ENCODE measurements at places on chromosomes 4 and X. TPM values are rescaled to one million over a fixed set of nuclear protein-coding genes. Genes with fewer than 3 reads are reported as not detected.

GRCh38 chr4:141352909-141353525 is 132.3 kb downstream of the ZNF330 start:
- DNase-seq, result no peak

GRCh38 chr4:87669373-87669772 is 19.3 kb downstream of the DMP1 start:
- no peak for DNase-seq

DNA sequence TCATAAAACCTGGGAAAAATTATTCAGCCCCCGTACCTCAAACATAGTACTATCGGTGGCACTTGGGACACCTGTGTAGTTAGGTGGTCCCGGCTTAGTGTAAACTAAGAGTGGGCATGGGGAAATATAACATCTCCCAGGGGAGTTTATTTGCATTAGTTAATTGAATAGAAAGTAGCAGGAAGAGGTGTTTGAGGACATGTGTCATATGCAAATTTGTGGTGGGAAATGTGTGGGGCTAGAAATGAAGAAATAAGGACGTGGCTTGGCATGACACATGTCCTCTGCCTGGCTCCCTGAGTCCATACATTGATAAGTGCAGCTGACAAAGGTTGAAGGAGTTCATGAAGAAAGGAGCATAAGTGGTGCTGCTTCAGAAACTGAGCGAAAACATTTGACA is 483.6 kb downstream of the SH2D1A start:
- DNase-seq, result no peak

GRCh38 chr4:186192066-186192612 is 772 bp downstream of the CYP4V2 start:
- no peak for DNase-seq

DNA sequence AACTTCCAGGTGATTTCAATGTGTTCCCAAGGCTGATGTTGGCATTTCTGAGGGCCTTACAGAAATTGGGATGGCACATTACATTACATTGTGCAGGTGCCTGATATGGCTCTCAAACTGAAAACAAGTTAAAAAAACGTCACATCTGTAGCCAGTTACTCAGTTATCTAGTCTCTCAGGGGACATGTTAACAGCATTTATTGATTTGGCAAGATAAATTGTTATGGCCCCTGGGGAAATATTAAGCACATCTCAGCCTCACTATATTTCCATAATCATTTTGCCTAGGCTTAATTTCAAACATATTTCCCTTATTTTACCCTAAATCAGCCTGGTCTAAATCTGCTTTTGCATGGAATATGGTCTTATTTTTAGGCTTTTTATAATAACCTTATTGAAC is 290.0 kb downstream of the IL15 start:
- DNase-seq, result no peak

DNA sequence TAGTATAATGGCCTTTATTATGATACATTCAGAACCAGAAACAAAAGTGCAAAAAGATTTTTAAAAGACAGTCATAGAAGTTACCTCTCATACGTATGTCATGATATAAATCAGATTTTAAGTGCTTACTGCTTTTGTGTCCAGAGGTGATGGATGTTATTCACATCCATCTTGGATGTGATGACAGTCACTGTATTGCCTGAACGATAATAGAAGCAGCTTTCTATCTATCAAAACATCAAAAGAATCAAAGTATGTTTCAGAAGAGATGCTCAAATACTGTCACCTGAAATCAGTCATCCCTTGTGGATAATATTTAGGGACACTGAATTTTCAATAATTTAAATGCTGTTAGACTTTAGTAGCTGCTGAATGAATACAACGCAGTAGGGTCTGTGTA is 26.8 kb upstream of the IL21 start:
- no peak for DNase-seq

ASMT gene
- polyA plus RNA-seq, result 0.91 TPM

FOXO4 gene
- 2.3 TPM for polyA plus RNA-seq

GRCh38 chr4:1359144-1359501 is 12.1 kb downstream of the UVSSA start:
- DNase-seq, result no peak

DNA sequence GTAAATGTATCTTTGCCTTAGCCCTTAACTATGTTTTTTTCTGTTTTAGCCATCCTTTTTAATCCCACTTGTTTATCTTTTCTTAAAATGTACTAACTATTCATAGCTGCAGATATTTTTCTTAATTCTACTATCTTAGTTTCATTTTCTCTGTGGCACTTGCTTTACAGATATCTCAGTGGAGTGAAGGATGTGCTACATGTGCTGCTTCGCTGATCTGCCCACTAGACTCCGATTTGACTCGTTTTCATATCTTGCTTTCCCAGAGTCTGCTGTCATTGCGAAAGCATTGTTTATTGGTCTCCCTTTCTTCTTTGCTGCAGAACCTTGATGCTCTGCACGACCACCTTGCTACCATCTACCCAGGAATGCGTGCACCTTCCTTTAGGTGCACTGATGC is 30.6 kb downstream of the GUCY1B1 start:
- DNase-seq, result no peak

TMSB15B gene
- 14.7 TPM for polyA plus RNA-seq

DNA sequence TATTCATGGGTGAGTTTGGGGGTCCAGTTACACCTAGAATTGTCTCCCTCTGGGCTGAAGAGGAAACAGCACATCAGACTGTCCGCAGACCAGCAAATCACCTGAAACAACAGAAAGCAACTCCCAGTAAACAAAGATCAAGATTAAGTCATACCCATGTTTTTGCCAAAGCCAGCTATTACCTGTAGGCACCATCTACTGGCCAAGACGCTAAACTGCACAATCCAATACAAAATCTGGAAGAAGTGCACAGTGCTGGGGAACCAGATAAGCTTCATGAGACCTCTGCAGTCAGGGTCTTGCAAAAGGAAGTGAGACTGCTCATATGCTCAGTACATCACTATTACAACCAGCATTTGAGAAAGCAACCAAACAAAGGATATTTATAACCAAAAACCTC is 157.5 kb upstream of the ITM2A start:
- DNase-seq, result peak; percentile 0

- no peak for DNase-seq
These were observed 962.6 kb downstream of the PCDH7 start for GRCh38 chr4:31682796-31683195.

KLHL34 gene
- polyA plus RNA-seq, result 4.0 TPM

HTN1 gene
- not detected for polyA plus RNA-seq

CXorf58 gene
- polyA plus RNA-seq, result not detected

CXCL8 gene
- 0.14 TPM for polyA plus RNA-seq

DNA sequence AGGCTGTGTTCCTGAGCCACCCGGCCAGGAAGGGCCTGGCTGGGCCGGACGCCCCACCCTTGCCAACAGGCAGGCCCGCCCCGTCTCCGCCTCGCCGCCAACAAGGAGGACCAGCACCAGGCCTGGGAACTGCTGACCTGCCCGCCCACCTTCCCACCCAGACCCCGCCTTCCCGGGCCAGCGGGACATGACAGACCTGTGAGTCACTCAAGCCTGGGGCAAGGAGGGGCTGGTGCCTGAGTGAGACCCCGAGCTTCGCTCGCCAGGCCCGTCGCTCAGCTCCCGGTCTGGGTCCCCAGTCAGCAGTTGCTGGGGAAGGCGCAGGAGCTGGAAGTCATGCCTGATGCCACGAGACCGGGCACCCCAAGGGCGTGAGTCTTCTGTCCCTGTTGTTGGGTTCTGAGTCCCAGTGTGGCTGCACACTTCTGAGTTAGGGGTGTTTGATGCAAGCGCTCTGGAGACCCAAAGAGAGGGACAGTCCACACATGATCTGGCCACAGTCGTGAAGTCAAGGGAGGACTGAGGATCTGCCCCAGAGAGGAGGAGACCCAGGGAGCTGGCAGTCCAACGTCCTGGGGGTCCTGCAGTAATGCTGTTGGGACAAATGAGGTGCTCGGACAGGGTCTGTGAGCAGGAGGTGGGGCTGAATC is at the start of gene DNASE1L1:
Gene DNASE1L1, minus strand, starts transcription at position 33 of the 650 bp plus-strand sequence. CDS start 3,686 bp downstream, outside the sequence.
- DNase-seq, result no peak

GRCh38 chrX:1941321-1941720 is 326.5 kb downstream of the ASMT start:
- no peak for DNase-seq

ADAM29 gene
- polyA plus RNA-seq, result 0.44 TPM

DNA sequence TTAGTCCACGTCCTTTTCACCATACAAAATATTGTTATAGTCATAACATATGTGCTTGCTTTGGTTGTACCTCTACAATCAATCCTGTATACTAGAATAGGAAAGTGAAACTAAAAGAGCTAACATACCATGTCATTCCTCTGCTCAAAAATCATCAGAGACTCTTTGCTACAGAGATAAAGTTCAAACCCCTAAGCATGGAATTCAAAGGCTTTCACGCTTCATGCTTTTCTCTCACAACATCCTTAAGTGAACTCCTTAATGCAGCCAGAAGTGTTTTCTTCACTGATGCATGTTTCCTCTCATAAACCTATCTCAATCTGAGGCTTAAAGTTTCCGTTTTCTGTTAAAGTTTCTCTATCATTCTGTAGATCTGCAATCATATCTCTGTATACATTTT is 744.6 kb upstream of the IGFBP7 start:
- no peak for DNase-seq

Data from CD4-positive, CD25-positive, alpha-beta regulatory T cell (primary cell).